ENCODE measurements at places on chromosomes 2 and 18.

DNA sequence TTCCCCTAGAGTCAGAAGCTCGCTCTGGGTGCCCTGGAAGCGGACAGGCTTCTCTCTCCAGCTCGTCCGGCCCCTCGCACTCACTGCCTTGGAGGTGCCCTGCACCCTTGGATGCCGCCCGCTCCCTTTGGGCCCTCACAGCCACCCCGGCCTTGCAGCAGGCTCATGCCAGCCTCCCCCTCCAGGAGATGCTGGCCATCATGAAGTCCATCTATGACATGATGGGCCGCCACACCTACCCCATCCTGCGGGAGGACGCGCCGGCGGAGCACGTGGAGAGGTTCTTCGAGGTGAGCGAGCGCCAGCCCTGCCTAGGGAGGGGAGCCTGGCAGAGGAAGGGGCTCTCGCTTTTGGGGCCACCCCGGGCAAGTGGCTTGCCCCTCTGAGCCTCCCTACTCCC is 20.3 kb upstream of the FAHD2A start:
- no peak for DNase-seq

DNA sequence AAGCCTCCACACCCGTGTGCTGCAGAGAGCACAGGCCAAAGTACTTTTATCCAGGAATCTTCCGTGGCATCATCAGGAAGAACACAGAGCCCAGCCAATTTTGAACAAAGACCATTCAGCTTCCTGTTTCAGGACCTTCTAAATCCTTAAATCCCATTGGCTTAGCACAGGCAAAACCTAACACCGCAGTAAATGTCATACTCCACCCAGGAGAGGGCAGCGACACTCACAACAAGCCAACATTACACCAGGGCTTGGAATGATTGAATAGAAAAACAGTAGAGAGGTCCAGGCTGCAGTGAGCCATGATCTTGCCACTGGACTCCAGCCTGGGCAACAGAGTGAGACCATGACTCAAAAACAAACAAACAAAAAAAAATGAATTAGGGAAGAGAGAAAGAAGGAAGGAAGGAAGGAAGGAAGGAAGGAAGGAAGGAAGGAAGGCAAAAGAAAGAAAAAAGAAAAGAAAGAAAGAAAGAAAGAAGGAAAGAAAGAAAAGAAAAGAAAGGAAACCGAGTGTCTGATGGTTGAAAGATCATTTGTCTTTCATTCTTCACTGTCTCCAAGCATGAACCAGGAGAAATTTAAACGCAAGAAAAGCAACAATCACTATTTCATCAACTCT is 144.6 kb upstream of the SATB2 start:
- DNase-seq = no peak

DNA sequence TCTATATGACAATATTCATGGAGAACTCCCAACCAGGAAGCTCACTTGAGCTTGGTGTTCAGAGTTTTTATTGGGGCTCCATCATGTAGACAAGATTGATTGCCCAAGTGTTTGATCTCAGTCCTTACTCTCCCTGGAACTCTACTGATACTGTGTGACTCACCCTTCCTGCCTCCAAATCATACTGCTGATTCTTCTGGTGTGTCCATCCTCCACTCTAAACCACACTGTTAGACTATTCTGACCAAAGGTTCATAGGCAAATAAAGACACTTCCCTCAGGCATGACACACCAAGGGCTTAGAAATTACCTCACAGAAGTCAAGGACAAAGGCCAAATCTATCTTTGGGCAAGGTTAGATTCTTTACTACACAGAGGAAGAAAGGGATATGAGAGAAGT is 107.9 kb upstream of the CDH20 start:
- no peak for DNase-seq

DNA sequence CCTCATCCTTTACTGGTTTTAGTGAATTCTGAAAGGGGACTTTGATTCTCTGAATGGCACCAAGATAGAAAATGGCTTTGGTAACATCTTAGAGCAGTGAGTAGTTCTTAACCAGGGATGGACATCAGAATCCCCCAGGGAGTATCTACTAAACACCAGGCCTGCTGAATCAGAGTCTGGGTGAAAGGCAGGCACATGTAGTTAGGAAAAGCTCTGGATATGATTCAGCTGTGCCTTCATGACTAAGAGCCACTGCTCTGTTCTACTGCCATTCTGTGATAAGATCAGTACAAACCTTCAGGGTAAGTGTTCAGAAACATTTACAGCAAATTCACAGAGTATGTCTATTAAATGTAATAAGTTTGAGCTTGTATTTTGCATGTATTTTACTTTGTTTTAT is 46.2 kb upstream of the B3GNT2 start:
- DNase-seq = peak; percentile 56

DNA sequence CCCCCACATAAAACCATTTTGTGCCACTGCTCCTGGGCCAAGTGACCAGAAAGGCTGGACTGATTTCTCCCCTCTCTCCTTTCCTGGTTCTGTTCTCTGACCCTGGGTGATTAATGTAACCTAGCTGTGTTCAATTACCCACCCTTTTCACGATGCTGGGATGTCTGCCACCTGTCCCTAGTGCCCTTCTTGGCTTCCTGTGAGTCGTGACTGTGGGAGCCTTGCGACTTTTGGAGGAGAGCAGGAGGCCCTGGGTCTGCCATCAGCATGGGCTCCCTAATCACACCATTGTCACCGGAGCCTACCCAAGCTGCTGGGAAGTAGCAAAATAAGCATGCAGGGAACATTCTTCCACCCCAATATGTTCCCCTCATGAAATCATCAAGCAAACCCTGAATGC is 38.3 kb downstream of the SRSF7 start:
- no peak for DNase-seq

GRCh38 chr2:196711625-196712024 is 72.1 kb downstream of the CCDC150 start:
- no peak for DNase-seq

DNA sequence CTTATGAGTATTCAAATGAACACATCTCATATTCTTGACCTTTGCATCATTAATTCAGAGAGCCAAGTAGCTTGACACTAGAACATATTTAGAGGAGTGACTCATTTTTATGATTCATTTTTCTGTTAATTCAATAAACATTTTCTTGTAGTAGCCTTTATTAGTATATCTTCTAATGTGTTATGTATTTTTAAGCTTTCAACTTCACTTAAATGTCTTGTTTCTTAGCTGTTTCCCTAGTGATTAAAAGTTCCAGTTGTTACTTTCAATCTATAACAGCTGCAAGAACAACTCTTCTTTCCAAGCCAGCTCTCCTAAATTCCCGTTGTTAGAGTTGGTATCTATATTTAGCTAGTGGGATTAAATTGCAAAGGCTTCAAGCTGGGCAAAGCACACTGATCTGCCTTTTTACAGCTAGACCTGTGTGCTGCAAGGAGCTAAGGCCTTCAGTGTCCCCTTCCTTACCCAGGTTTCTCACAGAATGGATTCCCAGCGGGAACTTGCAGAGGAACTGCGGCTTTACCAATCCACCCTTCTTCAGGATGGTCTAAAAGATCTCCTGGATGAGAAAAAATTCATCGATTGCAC is at the start of gene KLHL41:
TSS of gene KLHL41 (plus strand) at position 405 of the 588 bp plus-strand sequence. CDS start at position 482, 77 bp downstream.
- DNase-seq = peak; percentile 30

GRCh38 chr2:119480718-119481142 is 43.6 kb downstream of the SCTR start:
- no peak for DNase-seq

- DNase-seq = no peak
These were observed 262.1 kb upstream of the KLHL14 start for GRCh38 chr18:33034945-33035344.

GRCh38 chr18:73724958-73725357 is 422.7 kb downstream of the FBXO15 start:
- no peak for DNase-seq

DNA sequence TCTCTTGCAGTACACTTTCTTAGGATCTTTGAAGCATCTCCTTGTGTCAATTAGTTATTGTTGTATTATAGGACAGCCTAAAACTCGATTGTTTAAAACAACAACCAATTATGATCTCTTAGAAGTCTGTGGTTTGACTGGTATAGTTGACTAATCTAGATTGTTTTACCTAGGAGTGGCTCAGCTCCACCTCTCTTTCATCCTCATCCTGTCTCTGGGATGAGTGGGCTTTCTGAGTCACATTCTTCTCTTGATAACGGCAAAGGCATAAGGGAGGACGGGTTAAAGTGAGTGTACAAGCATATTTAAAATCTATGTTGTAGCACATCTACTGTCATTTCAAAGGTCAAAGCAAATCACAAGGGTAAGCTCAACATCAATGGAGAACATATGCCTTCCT is 102.3 kb upstream of the GULP1 start:
- DNase-seq = peak; percentile 5

DNA sequence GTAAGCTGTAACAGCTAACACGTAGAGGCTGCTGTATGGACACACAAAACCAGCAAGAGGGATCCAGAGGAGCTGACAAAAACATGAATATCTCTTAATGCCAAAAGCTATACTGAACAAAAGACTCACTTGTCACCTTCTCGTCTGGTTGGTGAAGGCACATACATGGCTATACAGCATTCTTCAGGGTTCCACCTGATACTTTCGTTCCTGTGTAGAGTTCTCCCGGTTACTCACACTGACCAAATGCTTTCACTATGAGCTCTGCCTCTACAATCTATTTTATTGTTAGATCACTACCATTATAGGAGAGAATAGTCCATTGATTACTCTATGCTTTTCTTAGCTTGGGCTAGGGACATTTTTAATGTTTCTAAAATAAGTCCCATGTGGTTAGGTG is 193.1 kb downstream of the HNMT start:
- no peak for DNase-seq

DNA sequence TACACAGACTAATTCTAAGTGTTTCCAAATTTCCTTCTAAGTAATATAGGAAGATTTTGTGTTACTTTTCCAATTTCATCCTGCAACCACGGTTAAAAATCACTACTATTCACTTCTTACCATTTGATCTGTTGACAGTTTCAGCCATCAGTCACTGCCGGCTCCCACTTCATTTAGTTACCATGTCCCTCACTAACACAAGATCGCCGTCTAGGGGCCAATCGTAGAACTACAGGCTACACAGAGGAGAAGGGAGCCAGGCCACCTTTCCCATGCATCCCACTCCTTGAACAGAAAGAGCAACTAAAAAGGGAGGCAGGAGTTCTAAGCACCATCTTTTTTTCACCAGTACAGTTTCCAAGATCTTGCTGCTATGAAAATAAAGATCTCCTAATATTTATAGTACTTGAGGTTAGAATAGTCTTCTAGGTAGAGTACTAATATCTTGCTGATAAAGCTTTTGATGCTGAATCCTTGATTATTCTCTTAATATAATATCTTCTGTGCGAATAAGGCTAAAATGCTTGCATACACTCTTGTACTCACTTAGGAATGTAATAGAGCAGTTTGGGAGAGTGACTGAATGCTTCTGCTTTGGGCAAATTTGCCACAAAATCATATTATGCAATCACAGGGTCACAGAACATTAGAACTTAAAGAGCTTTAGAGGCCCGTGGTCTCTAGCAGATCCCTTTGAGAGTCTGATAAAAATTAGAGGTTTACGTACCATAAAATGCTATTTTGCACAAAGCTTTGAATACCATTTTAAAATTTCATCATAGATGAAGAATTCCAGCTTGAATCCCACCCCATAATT is 39.5 kb upstream of the CYP1B1 start:
- DNase-seq = peak; percentile 80

DNA sequence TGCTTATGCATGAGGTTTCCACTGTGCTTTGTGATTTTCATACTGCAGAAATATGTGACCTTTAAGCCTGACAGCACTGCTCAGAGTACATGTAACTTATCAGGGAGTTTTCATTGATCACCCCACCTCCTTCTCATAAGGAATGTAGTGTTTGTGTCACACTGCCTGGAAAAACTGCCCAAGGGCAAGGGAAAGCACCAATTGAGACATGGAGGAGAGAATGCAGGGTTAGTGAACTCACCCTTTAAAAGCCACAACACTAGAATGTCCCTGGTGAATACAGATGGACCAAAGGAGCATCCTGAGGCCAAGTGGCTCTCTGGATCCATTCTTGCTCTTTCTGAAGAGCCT is 147.2 kb upstream of the SPATS2L start:
- DNase-seq = no peak

GRCh38 chr18:34631093-34631966 is 78.8 kb upstream of the DTNA start:
- DNase-seq = no peak

DNA sequence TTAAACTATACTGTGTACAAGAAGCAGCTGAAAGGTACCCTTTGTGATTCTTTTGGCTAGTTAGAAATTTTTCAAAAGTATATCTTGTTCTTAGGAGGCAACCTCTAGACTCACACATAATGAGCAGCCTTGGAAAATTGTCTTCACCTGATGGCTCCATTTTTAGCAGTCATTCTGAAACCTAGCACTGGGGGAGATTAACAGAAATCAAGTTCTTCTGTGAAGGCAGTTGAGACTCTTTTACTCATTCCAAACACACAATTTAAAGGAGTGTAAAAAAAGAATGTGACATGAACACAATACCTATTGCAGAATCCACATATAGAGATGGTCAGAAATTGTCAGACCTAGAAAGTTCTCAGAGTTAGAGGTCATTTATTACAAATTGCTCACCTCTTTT is 197.7 kb downstream of the UBE2E3 start:
- no peak for DNase-seq

- DNase-seq = no peak
These were observed 181.0 kb downstream of the TFCP2L1 start for GRCh38 chr2:121103960-121104359.

- DNase-seq = no peak
These were observed 18.9 kb downstream of the ASB1 start for GRCh38 chr2:238445409-238446190.

All from RWPE1 (cell line).